ENCODE measurements at places on chromosomes 7 and 10.

- DNase-seq: no peak
These were observed 666.7 kb upstream of the KCND2 start for GRCh38 chr7:119606297-119606696.

DNA sequence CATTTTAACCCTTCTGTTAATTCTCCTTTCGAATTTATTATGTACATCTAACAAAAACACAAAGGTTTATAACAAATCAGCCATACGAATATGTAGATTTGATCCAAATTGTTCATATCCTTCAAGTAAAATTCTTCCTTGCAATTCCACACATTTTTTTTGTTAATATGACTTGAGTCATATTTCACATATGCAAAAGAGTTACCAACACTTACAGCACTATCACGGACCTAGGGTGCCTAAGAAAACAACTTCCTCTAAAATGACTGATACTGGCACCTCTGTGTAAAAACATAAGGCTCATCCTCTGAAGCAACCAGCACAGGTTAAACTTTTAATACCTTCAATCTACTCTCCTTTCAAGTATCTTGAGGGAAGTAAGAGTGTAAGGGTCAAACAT is 451.8 kb downstream of the SEMA3D start:
- DNase-seq: no peak

GRCh38 chr10:5625992-5626777 is 40.2 kb downstream of the ASB13 start:
- DNase-seq: no peak

DNA sequence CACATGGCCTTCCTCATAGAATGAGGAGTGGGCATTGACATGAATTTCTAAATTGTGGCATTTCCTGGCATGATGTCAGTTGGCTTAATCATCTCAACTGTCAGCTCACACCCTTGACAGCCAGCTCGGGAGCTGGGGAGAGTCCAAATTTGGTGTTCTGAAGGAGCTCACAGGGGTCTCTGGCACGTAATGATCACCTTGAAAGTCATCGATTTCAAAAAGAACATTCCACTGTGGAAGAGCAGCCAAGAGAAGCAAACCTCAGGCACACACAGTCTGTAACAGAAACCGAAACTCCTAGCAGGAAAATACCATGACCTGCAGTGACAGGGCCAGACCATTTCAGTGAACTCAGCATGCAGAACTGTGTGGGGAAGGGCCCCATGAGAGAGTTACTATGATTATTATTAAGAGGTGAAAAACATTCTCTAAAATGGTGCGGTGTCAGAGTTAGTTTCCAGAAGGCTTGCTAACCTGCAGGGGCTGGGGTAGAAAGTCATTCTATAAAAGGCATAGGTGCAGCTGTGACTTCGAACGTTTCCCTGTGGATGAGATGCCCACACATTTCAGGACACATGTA is 26.4 kb upstream of the KLF6 start:
- DNase-seq: no peak

DNA sequence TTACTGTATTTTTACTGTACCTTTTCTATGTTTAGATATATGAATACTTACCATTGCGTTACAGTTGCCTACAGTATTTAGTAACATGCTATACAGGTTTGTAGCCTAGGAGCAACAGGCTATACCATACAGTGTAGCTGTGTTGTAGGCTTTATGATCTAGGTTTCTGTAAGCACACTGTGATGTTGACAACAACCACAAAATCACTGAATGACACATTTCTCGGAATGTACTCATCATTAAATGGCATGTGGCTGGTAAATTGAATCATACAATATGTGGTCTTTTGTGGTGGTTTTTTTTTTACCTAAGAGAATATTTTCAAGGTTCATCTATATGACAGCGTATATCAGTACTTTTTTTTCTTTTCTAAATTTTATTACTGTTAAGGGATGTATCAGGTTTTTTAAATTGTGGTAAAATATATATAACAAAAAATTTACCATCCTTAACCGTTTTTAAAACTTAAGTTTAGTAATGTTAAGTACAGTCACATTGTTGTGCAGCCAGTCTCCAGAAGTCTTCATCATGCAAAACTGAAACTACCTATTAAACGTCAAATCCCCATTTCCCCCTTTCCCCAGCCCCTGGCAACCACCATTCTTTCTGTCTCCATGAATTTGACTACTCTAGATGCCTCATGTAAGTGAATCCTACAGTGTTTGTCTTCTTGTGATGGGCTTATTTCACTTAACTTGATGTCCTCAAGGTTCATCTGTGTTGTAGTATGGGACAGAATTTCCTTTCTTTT is 21.5 kb downstream of the BTAF1 start:
- DNase-seq: no peak

DNA sequence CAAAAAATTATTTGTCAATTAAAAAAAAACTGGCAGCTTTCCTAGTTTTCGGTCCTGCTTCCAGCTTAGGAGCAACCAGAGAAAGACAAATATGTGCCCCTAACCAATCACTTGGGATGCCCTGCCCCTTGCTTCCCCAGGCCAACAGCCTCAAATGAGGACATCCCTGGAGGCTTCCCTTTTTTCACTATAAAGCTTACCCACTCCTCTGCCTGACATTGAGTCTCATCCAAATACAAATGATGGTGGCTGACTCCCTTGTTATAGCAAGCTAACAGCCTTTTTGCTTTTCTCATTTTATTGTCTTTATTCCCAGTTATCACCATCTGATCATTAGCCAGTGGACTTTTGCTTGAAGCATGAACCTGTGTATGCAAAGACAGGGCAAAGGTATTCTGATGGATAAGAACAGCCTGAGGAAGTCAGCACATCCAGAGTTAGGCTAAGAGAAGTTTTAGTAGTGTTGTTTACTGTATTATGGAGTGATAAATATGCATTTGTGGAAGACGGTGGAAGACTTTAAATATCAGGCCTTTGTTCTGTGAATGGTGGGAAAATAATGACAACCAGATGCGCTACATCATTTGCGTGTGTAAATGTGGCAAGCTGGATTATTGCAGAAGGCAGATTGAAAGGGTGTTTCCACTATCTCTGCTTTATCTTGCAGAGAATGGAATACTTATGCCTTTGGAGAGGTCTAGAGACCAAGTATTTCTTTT is 1.7 kb upstream of the CCM2 start:
- DNase-seq: no peak

- no peak for DNase-seq
These were observed 95.7 kb upstream of the EEPD1 start for GRCh38 chr7:36057323-36057722.

DNA sequence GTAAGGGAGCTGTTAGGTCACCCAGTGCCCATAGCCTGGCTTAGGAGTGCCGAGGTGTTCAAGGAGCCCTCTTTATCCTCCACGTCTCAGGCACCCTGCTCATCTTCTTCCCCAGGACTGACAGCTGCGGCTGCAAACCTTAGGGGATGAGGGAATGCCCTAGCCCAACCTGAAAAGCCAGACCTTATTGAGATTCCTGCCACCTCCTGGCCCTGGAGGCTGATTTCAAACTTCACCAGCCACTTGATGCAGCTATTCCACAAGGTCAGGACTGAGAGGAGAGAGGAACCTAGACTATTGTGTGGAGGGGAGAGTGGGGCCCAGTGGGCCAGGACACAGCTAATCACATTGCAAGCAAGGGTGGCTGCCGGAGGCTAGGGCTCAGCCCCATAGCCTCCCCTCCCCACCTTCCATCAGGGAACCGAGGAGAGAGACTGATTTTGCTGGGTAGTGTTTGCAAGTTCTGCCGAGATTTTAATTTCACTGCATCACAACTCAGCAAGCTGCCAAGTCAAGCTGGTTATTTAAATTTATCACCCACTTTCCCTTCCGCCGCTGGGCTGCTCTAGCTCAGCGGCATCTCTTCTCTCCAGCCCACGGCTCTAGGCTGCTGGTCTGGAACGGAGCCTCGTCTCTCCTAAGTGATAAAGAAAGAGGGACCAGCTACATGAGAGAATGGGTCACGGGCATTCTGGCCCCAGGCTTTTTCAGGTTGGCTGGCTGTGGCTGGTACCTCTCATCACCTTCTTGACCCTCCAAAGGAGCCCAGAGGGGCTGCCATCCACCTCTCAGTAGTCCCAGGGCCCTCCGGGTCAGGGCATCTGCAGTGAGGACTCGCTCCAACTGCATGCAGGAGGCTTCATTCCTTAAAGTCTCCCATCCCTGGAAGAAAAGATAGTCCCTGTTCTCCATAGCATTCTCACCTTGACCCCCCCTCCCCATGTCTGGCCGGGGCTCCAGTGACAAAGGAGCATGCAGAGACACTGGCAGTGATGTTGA is 66.7 kb downstream of the PAX2 start:
- no peak for DNase-seq

DNA sequence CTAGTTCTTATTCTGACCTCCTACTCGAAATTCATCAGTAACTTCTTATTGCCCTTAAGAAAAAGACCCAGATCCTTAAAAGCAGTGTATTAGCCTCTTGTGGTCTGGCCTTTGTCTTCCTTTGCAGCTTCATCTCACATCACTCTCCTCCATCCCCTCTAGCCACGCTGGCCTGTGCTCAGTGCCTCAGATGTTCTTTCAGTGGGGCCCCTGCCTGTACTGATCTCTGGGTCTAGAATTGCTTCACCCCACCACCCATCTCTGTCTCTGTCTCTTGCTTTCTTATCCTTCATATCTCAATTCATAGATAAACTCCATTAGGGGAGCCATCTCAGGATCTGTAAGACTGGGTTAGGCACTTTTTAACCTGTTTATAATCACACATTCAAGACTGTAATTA is 1178.5 kb upstream of the C7orf33 start:
- no peak for DNase-seq

- no peak for DNase-seq
These were observed 140.0 kb downstream of the LHPP start for GRCh38 chr10:124601431-124602120.

DNA sequence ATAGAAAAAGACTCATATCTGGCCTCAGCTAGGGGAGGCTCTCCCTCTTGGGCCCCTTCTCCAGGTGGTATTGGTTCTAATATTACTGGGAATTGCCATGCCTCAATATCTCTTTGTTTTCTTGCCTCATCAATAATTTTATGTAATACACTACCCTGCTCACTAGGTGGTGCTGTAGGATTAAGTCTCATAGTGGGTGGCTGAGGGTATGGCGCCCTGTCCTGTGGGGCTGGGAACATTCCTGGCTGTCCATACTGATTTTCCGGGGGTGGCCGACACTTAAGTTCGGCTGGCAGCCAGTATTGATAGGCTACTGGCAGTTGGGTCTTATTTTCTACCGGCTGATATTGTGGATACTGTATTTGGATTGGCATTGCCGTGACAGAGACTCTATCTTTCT is 9.0 kb upstream of the TAS2R3 start:
- DNase-seq: no peak

DNA sequence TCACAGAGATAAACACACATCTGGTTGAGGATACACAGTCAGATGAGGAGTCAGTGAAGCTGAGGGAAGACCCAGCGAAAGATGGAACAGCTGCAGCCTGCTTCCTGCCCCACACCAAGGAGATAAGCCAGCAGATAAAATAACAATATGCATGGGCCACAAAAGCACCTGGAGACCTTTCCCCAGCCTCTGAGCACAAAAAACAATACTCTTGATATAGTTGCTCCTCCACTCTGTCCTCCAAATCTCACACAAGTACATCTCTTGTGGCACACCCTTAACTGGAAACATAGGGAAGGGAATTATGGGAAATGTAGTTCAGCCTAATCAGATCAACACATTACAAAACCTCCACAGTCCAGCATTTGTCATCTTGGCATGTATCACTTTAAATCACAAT is 9.7 kb upstream of the FHIP2A start:
- DNase-seq: no peak

DNA sequence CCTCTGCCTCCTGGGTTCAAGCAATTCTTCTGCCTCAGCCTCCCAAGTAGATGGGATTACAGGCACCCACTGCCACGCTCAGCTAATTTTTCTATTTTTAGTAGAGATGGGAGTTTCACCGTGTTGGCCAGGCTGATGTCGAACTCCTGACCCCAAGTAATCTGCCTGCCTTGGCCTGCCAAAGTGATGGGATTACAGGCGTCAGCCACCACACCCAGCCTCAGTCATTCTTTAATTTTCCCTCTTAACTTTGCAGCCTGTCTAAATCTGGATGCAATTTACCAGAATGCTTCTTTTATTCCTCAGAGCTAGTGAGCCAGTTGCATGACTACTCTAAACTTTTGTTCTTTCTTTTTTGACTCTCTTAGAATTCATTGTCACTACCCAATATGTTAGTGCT is 90.5 kb upstream of the CSTF2T start:
- no peak for DNase-seq

GRCh38 chr7:21867226-21867625 is 78.5 kb downstream of the CDCA7L start:
- no peak for DNase-seq

DNA sequence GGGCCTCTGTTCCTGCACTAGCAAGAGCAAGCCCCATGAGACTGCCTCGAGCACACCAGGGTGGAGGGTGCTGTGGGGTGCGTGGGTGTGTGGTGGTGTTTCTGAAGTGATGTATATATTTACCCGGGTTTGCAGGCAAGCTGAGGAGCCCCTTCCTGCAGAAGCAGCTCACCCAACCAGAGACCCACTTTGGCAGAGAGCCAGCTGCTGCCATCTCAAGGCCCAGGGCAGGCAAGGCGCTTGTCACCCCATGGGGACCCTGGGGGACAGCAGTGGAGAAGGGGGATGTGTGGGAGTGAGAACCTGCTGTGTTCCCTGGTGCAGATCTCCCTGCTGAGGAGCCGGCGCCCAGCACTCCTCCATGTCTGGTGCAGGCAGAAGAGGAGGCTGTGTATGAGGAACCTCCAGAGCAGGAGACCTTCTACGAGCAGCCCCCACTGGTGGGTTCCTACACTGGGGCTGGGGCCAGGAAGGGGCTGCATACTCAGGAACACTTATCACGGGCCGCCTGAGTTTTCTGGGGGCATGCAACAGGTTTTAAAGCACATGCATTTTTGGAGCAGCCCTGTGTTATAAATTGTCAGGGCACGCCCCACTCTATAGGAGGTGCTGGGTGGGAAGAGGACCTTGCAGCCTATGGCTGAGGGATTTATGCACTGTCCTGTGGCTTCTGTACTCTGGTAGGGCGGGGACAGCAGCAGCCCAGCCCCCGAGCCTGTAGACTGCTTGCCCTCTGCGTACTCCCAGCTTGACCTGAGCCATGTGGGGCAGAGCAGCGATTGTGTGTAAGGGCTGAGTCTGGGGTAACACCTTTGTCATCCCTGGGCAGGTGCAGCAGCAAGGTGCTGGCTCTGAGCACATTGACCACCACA is 5.9 kb downstream of the PGAM2 start:
- no peak for DNase-seq

GRCh38 chr10:67110286-67110685 is 184.4 kb downstream of the LRRTM3 start:
- DNase-seq: no peak

- no peak for DNase-seq
These were observed 429.6 kb downstream of the AUTS2 start for GRCh38 chr7:70027867-70028266.

- no peak for DNase-seq
These were observed 11.7 kb downstream of the STAM start for GRCh38 chr10:17655567-17656146.

GRCh38 chr10:84026821-84027257 is 112.5 kb upstream of the GHITM start:
- no peak for DNase-seq

DNA sequence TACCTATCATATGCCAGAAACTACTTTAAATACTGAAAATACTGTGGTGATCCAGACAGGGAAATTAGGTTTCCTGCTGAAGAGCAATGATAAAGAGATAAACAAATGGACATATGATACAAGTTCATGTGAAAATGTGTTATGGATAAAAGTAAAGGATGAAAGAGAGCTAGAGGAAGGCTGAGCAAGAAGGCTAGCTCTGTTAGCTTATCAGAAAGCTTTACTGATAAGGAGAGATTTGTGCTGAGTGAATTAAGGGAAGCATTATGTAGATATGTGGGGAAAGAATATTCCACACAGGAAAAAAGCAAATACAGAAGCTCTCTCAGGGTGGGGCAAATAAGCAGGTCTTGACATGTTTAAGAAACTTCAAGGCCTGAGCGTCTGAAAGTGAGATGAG is 308.4 kb downstream of the HDAC9 start:
- DNase-seq: no peak
